Stimulated activated naive CD4-positive, alpha-beta T cell treated with Interleukin-2 at 50 U/mL for 16 hours (primary cell): ENCODE measurements at places on chromosomes 6 and 20.

DNA sequence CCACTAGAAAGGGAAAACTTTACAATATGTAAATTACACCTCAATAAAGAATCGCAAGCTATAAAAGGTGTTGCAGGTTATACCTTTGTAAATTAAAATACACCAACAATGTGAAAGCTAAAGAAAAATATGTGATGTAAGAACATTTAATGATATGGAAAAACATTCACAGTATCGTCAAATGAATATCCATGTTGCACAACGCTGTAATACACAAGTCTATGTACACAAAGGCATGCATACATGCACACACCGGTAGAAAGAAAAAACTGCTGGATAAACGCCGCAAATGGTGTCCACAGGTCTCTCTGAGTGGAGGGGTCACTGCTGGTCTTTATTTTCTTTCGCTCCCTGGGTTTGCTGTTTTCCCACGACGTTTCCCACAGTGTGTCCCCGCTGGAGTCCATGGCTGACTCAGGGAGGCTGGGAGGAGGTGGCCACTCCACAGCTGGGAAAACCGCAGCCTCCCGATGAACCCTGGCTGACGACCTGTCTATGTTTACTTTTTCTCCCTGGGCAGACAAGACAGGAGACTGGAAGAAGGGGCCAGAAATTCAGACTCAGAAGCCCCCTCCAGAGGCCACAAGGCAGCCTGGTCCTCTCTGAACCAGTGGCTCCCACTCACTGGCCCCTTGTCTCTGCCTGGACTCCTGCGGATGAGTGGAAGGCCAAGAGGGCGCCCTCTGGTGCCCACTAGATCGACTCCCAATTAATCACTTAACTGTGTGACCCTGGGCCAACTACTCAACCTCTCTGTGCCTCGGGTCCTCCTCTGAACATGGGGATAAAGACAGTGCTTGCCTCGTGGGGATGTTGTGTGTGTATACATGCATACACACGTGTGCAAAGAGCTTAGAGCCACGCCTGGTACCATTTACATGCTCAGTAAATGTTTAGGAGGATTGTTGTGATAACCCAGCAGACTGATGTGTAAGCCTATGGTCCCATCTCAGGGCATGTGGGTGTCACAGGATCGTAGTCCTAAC lies 12.8 kb upstream of the BPI start:
- no peak for DNase-seq

GRCh38 chr6:126665551-126665950 lies 325.6 kb downstream of the CENPW start:
- no peak for DNase-seq

- DNase-seq = no peak
Measured at GRCh38 chr6:109877028-109878004, 100.8 kb upstream of the GPR6 start.

GRCh38 chr6:147244832-147245231 lies 40.6 kb downstream of the STXBP5 start:
- no peak for DNase-seq

DNA sequence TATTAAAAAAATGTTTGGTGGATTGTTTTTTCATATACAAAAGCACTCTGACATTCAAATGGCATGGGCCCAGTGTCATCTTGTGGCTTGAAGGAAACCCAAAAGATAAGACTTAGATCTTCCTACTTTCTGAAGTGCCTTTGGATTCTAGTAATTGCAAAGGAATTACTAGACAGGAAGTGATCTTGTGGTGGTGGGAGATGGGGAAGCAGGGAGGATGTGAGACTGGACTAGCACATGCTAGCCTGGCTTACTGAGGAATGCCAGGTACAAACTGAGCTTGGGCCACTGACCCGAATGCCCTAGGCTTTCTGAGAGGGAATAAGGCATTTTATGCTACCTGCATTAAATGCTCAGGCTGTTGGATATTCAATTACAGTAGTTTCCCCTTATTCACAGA lies 59.0 kb downstream of the AFG1L start:
- DNase-seq = no peak

- no peak for DNase-seq
Measured at GRCh38 chr20:11716239-11716944, 201.3 kb upstream of the BTBD3 start.

DNA sequence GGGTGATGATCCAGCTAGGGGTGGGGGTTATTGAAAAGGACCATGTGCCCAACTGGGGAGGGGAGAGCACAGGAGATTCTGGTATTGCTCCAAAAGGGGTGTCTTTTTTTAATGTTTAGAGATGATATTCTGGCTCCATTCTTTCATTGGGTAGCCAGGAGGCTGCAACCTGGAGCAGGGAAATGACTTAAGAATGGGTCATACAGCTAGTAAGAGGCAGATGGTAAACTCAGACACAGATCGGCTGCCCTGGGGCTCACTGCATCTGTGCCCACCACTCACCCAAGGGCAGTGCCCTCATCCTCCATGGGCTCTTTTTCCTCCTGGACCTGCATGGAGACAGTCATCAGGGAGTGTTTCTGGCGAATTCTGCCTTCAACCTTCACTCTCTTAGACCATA lies 302.0 kb upstream of the PRDM1 start:
- DNase-seq = no peak

- no peak for DNase-seq
Measured at GRCh38 chr6:46265373-46265772, 94.6 kb upstream of the ENPP5 start.

DNA sequence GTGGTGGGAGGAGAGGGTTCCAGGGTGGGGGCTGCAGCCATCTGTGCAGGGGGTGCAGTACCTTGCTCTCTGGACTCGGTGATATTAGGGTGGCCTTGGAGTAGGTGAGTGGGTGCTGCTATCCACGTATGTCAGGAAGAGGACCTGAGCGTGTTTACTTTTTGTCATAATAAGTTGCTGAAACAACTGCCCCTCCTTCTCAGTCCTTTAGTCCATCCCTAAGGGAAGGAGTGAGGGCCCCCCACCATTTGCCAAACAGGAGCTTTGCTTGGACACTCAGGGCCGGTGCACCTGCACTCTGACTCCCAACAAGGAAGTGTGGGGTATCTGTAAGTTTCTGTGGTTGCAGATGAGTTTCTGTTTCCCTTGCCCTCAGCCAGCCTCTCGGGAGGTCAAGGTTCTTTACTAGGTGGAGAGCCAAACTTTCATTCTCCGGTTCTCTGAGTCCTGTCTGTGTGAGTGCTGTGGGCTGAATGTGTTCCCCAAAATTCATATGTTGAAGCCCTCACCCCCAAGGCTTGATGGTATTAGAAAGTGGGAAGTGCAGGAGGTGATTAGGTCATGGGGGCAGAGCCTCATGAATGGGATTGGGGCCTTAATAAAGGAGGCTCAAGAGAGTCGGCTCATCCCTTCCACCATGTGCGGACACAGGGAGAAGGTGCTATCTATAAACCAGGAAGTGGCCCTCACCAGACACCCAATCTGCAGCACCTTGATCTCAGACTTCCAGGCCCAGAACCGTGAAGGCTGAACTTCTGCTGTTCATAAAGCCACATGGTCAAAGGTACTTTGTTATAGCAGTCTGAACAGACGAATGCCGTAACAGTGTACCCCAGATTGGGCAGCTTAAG lies 19.6 kb upstream of the CCR6 start:
- DNase-seq = no peak
